ENCODE measurements at places on chromosomes 3 and 15.

DNA sequence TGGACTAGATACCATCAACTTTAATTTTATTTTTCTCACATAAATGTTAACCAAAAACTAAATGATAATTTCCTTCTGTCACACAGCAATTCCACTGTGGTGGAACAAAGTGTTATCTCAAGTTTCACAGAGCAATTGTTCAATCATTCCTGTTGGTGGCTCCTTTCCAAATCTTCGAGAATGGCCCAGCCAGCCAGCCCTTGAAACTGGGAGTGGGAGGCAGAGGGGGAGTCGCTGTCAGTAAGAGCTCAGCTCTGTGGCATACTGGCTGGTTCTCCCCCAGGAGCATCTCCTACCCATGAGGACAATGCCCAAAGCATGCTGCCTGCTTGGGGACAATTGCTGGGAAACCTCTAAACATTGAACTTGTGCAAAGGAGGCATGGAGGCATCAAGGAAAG, 47.7 kb downstream of the MECOM start:
- DNase-seq: no peak

- no peak for DNase-seq
Observed at GRCh38 chr3:5292512-5292911, 105.0 kb downstream of the EDEM1 start.

- DNase-seq: no peak
Observed at GRCh38 chr3:152281133-152281713, 12.5 kb downstream of the MBNL1 start.

DNA sequence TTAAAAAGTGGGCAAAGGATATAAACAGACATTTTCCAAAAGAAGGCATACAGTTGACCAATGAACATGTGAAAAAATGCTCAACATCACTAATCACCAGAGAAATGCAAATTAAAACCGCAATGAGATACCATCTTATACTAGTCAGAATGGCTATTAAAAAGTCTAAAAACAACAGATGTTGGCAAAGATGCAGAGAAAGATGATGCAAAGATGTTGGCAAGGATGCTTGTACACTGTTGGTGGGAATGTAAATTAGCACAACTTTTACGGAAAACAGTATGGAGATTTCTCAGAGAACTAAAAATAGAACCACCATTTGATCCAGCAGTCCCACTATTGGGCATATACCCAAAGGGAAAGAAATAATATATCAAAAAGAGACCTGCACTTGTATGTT, 53.5 kb downstream of the TLNRD1 start:
- no peak for DNase-seq

GRCh38 chr3:143001034-143001368, 369 bp upstream of the U2SURP start:
- DNase-seq: no peak
